ENCODE measurements at places on chromosomes 5 and 9. TPM values are rescaled to one million over a fixed set of nuclear protein-coding genes. Genes with fewer than 3 reads are reported as not detected.

DNA sequence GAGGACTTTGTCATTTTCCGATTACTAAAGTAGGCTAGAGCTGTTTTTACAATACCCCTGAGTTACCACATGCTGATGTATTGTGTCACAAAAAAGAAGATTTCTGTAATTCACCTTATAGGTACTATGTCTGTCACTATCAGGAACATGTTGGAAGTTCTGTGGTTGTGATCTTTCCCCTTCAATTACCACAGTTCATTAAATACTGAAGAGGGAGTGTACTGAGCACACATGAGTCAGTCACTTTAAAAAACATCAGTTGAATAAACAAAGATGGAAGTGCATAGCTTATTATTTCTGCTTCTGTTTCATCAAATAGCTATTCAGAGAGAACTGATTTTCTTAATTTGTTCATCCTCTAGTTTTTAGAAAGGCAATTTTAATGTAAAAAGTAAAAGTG is 31.7 kb downstream of the AP3S1 start:
- peak; percentile 77 for DNase-seq

UGT3A1 gene
- not detected for total RNA-seq

- DNase-seq, result no peak
Measured at GRCh38 chr5:159906943-159907342, 9.3 kb upstream of the ADRA1B start.

NME5 gene
- total RNA-seq, result 0.25 TPM

DNA sequence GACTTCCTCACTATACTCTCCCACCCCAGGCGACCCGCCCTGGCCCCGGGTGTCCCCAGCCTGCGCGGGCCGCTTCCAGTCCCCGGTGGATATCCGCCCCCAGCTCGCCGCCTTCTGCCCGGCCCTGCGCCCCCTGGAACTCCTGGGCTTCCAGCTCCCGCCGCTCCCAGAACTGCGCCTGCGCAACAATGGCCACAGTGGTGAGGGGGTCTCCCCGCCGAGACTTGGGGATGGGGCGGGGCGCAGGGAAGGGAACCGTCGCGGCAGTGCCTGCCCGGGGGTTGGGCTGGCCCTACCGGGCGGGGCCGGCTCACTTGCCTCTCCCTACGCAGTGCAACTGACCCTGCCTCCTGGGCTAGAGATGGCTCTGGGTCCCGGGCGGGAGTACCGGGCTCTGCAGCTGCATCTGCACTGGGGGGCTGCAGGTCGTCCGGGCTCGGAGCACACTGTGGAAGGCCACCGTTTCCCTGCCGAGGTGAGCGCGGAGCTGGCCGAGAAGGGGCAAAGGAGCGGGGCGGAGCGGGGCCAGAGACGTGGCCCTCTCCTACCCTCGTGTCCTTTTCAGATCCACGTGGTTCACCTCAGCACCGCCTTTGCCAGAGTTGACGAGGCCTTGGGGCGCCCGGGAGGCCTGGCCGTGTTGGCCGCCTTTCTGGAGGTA is 2.1 kb downstream of the CA9 start:
- no peak for DNase-seq

- DNase-seq, result no peak
Measured at GRCh38 chr9:8251566-8251965, 452.0 kb upstream of the DMAC1 start.

PCDHB11 gene
- total RNA-seq, result 0.25 TPM

GRCh38 chr9:16152276-16153101 is 599.6 kb downstream of the CCDC171 start:
- no peak for DNase-seq

GABRA6 gene
- not detected for total RNA-seq

- DNase-seq, result no peak
Measured at GRCh38 chr9:74951107-74951720, 1.5 kb downstream of the C9orf40 start.
